ENCODE measurements at places on chromosomes 2 and 18.

DNA sequence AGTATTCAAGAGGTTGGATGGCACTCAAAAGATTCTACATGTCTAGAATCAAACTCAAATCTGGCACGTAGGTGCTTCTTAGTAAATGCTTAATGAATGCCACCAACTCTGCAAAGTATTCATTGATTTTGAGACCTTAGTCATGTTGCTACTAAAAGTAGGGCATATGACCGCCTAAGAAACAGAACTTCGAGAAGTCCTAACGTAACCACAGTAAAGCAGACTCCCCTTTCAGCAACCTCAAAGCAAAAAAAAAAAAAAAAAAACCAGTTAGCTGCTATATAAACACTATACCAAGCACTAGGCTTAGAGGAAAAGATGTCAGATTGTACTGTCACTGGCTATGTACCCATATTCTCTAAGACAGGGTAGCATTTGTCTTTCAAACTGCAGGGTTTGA lies 33.9 kb downstream of the PTCD3 start:
- no peak for DNase-seq

- DNase-seq, result no peak
These were observed 31.2 kb downstream of the GLS start for GRCh38 chr2:190911813-190912212.

DNA sequence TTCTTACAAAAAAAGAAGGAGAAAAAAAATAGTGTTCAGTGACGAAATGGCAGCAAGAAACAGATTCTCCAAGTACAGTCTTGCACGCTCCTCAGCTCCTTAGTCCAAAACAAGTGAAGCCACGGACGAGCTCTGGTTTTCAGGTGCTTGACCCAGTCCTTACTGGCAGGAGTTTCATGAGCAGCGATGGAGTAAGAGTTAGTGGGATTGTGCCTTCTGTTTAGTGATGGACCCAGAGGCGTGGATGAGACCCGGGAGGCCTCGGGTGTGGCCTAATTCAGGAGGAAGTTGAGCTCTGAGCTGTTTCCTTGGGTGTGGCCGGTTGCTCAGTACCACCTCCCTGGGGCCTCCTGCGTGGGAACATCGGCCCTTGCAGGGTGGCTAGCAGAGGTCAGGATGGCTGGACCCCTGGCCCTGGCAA lies 52.0 kb downstream of the KIF5C start:
- no peak for DNase-seq

DNA sequence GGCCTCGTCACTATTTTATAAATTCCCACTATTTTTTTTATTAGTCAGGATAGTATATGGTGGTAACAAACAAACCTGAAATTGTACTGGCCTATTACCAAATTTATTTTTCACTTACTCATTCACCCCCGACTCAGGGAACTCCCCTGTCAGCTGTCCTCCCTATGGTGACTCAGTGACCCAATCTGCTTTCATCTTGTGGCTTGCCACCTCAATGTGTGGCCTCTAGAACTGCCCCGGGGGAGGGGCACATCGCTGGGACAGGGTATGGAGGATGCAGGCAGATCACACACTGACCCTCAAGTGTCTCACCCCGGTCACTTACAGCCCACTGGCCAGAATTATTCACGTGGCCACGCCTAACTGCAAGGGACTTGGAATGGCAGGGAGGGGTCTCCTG lies 71.6 kb downstream of the ACTR2 start:
- DNase-seq, result no peak

DNA sequence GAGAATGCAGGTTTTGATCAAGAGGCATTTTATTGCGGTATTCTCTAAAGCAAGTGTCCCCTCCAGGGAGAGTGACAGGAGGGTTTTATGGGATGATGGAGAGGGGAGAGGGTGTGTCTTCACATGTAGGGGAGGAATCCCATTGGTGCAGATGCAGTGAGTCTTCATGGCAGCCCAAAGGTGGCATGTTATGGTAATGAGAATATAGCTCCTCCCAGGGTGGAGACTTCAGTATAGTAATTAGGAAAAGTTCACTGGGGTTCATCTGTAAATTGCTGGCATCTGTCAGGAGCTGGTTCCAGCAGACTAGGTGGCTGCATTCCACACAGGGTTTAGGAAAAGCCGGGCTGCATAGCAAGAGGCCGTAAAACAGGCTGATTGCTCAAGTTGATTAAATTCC lies 230.7 kb upstream of the CCDC68 start:
- DNase-seq, result no peak

DNA sequence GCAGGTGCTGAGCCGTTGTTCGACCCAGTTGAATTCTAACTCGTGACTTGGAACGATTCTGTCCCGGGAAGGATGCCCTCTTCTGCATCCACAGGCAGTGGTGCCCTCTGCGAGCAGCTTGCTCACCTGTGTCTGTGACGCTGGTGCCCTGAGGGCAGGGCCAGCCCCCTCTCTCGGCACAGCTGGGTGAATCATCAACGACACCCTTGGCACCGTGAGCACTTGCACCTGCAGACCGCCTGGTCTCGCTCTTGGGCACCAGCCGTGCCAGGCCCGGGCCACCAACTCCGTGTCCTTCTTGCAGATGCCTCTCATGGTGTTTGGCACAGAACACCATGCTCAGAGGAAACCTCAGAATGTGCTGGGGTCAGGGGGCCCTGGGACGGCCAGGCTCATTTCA lies 75.0 kb downstream of the SLC66A2 start:
- DNase-seq, result no peak

GRCh38 chr18:48004577-48004976 lies 74.1 kb upstream of the SMAD2 start:
- DNase-seq, result no peak

- DNase-seq, result no peak
These were observed 50.7 kb downstream of the SFXN5 start for GRCh38 chr2:73020657-73021370.

- no peak for DNase-seq
These were observed 304.6 kb downstream of the TXNL1 start for GRCh38 chr18:56333839-56334238.

GRCh38 chr2:233551491-233551890 lies 15.1 kb downstream of the USP40 start:
- DNase-seq, result no peak

GRCh38 chr2:75491129-75491753 lies 69.5 kb downstream of the EVA1A start:
- no peak for DNase-seq

DNA sequence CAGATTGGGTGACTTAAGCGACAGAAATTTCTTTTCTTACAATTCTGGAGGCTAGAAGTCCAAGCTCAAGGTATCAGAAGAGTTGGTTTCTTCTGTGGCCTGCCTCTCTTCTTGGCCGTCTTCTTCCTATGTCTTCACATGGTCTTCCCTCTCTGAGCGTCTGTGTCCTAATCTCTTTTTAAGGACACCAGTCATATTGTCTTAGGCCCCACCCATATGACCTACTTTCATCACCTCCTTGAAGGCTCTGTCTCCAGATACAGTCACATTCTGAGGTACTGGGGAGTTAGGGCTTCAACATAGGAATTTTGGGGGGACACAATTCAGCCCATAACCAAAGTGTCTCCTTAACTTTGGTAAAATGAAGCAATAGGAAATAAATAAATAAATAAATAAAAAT lies 110.9 kb upstream of the EPC2 start:
- no peak for DNase-seq

DNA sequence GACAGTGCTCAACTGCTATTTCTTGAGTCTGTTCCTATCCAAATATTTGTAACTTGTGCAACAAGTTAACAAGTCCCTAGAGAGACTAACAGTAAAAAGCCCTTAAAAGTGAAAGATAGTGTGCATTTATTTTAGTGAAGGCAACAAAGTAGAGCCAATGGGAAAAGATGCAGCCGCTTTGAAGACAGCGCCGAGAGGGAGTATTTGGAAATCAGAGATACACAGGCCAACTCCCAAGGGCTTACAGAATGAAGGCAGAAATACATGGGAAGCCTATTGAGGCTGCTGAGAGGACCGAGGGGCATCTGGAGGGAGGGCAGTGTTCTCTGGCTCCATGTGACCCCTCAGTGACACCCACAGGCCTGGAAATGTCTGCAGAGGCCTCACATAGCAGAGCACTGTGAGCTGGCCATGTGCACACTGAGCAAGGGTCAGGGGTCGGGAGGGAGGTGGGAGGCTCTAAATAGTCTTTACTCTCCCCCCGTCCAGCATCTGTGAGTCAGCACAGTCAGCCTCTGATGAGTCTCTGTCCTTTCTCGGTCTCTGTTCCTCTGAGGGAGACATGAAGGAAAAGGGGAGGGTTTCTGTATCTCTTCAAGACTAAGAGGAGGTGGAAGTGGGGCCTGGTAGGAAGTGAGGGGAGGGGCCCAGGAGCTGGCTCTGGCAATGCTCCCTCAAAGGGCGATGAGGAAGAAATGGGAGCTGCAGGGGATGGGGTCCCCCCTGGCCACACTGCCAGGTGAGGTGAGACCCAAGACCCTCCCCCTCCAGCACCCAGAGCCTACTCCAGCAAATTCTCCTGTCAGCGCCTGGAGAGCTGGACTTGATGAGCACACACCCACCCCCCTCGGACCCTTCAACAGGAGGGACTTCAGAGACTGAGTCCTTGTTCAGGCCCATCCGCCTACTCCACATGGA lies 133.6 kb downstream of the SP3 start:
- DNase-seq, result no peak

- no peak for DNase-seq
These were observed 7.6 kb downstream of the DLX1 start for GRCh38 chr2:172092716-172093415.

GRCh38 chr2:86195808-86196387 lies 636 bp upstream of the IMMT start:
- DNase-seq, result no peak

- no peak for DNase-seq
These were observed 42.6 kb downstream of the RTP5 start for GRCh38 chr2:241912021-241912555.

GRCh38 chr2:218858671-218859555 lies 692 bp upstream of the WNT6 start:
- no peak for DNase-seq

DNA sequence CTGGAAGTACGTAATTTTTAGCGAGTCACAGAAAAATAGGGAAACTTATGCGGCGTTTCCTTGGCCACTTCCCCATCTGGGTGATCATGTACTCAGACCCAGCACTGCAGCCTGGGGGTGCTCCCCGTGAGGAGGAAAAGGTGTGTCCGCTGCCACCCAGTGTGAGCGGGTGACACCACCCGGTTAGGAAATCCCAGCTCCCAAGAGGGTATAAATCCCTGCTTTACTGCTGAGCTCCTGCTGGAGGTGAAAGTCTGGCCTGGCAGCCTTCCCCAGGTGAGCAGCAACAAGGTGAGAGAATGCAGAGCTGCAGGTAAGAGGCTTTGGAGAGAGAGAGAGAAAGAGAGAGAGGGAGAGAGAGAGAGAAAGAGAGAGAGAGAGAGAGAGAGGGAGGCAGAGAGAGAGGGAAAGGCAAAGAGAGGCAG lies at the start of gene IL1R2:
TSS of gene IL1R2 (plus strand) at position 240 of the 425 bp plus-strand sequence. CDS start 16,616 bp downstream, outside the sequence.
- DNase-seq, result no peak

DNA sequence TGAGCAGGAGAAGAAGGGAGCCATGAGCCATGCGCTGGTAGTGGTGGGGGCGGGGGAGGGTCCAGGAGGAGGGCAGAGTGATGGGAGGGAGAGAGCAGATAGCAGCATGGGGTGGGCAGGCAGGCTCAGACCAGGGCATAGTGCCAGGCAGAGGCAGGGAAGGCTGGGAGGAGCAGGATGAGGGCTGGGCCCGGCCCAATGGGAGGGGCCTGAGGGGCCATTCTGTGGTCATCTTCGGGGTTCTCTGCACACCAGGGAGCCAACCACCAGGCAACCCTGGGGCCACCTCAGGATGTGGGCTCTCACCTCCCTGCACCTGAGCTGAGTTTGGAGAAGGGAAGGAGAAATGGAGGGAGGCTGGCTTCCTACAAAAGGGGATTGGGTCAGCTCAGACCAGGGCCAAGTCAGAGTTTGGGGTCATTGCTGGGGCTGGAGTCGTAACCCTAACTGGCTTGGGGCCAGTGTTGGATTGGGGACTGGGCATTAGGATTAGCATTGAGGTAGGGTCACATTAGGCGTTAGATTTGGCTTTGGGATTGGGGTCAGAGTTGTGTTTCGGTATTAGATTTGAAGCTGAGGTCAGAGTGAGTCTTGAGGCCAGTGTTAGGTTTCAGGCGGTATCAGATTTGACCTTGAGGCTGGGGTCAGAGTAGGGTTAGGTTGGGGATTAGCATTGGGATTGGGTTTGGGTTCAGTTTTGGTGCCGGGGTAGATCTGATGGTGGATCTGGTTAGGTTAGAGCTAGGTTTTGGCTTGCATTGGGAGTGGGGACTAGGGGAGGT lies 11.2 kb downstream of the VIL1 start:
- DNase-seq, result no peak

- no peak for DNase-seq
These were observed 276.9 kb downstream of the CAMKMT start for GRCh38 chr2:44638649-44639048.

DNA sequence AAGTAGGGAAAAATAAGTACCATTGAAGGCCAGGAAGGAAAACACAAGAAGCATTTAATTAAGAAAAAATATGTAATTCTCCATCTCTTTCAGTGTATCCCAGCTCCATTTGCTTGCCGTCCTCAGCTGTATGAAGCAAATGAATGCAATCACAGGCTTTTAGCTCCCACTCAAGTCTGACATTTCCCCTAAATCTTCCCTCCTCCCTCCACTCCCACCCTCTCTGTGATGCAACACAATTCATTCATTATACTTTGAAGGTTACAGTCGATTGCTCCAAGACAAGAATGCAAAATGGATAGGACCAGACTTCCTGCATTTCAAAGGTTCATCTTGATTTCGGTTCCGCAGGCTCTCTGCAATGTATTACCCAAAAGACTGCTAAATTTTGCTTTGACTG lies 172.7 kb upstream of the SERPINE2 start:
- DNase-seq, result no peak

GRCh38 chr2:46333912-46334311 lies 36.7 kb downstream of the EPAS1 start:
- no peak for DNase-seq

- DNase-seq, result no peak
These were observed 30.0 kb upstream of the SPATS2L start for GRCh38 chr2:200276472-200276871.

DNA sequence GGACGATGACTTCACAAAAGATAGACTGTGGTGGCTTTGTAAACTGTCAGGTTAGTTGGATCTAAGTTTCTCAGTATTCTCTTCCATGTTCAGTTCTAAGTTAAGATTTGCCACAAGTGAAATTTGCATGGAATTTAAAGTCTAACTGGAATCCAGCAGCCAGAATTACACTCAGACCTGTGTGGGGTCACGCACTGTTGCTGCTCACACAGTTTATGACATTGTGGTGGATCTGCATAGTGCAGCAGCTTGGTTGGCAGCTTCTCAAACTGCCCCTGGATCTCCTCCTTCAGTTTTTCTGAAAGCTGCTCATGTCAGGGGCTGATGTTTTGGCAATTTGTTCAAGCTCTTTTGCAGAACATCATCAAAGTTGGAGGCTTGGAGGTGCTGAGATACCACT lies 228.1 kb upstream of the KCNJ3 start:
- no peak for DNase-seq

GRCh38 chr18:11259469-11260150 lies 110.2 kb upstream of the PIEZO2 start:
- DNase-seq, result no peak

DNA sequence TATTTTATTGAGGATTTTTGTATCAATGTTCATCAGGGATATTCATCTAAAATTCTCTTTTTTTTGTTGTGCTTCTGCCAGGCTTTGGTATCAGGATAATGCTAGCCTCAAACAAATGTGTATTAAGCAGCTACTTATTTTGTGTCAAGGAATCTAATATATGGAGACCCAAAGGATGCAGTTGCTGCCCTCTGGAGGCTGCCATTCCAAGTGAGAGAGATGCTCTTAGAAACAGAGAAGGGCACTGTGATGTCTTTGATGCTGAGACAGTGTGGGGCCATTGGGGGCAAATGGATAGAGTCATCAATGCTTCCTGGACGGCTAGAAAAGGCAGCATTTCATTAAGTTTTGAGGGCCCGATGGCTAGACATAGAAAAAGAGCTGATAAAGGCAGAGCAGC lies 292.6 kb downstream of the SETBP1 start:
- DNase-seq, result no peak

GRCh38 chr2:143371616-143372015 lies 242.4 kb downstream of the ARHGAP15 start:
- DNase-seq, result no peak

Data from activated CD4-positive, alpha-beta T cell treated with anti-CD3 and anti-CD28 coated beads for 1 hour (primary cell).